Stimulated activated CD4-positive, alpha-beta T cell treated with anti-CD3 and anti-CD28 coated beads, Interleukin-1b, Interleukin-23, amount 100 ng/mL, for 1 hour (primary cell): ENCODE measurements at places on chromosomes 3 and 15.

GRCh38 chr3:101043687-101044078 is 50.5 kb upstream of the ABI3BP start:
- DNase-seq: no peak

GRCh38 chr15:47432826-47433225 is 284.5 kb upstream of the SEMA6D start:
- DNase-seq: no peak

DNA sequence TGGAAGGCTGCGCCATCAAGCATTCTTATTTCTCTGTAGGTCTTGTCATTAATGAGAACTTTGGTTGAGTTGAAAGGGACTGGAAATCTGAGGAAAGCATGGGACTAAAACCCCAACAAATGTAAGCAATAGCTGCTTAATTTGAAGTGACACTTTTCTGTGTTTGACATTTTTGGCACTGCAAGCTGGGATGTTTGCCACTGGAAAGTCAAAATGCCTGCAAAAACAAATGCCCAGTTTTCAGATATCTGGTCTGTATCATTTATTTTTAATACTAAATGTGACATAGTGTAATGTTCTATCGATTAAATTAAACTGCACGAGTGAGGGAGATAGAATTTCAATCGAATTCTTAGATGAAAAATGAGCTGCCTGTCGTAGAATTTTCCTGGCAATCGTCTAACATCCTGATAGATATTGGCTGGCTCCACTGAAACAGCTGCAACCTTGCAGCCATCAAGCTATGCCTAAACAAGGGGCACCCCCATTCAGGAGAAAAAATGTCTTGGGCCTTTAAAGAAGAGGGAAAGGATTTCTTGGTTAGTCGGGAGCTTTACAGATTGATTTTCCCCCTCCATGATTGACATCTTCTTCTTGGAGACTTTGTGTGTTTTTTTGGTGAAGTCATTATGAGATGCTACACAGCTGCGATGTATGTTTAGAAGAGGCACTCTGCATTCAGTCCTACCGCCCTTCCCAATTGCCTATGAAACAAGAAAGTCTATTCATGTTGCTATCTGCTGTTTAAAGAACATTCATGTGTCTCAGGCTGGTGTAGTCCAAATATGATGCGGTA is 316.7 kb upstream of the TBL1XR1 start:
- DNase-seq: no peak

- DNase-seq: no peak
Observed at GRCh38 chr15:88949734-88950400, 36.7 kb upstream of the MFGE8 start.

DNA sequence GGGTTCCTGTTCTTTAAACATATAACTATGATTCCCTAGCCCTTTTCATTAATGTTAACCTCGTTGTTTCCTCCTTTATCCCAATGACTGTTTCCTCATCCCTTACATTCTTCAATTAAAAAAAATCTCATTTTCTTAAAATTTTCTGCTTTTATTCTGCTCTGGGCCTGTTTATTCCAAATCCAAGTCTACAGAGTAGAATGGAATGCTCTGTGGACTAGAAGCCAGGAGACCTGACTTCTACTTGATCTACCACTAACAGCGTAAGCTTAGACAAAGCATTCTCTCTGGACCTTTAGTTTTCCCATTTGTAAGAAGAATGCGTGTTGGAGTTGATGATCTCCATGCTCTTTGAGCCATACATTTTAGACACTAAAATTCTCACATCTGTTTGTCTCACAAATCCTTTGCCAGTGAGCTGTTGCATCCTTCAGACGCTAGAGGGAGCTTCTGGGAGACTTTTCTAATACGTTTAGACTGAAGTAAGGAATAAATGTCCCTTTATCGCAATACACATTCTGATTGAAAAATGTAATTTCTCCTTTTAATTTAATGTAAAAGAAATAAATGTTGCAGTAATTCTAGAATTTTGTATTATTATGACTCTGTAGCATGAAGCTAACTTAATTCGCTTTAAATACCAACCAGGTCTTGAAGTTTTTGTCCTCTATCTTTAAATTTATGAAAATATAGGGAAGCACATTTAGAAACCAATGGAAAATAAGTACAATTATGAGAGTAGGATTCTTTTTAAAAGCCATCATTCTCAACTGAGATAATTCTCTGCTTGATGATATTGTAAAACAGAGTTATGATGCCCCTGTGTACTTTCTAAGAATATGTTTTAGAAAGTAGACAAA is 21.7 kb upstream of the GMNC start:
- DNase-seq: no peak

GRCh38 chr3:130316169-130316568 is 29.3 kb upstream of the COL6A5 start:
- DNase-seq: no peak

- DNase-seq: no peak
Observed at GRCh38 chr3:173396191-173397041, 1.1 kb upstream of the NLGN1 start.

- no peak for DNase-seq
Observed at GRCh38 chr3:190238871-190239270, 83.4 kb downstream of the CLDN1 start.

DNA sequence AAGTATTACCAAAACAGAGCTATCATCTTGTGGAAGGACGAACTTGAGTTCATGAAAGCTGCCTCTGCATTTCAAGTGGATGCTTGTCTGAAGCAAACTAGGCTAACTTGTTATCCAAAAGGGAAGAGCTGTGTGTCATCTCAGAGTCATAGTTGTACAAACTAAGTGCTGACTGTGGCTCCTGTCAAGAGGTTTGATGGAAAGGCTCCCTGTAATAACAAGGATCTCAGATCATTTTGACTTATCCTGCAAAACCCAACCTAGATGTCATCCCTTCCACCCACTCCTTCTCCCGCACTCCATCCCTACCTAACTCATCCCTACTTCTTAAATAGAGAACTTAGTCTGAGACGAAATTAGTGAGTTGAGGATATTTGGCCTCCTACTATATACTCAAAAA is 110.8 kb downstream of the NR2E3 start:
- DNase-seq: no peak

DNA sequence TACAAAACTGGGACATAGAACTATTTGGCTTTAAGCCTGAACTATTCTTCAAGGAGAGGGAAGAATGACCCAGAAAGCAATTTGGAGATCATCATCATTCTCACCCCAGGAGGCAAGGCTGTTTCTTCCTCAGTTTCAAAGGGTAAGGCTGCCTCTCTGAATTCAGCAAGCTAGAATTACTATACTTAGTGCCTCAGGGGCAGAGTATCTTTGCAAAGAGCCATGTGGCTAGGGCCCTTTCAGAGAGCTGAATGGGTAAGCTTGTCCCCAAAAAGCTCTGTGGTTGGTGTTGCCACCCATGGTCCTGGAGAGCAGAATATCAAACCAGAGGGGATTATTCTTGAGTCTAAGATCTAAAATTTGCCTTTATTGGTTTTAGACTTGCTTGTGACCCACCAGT is 720.3 kb upstream of the ARPP21 start:
- DNase-seq: no peak

DNA sequence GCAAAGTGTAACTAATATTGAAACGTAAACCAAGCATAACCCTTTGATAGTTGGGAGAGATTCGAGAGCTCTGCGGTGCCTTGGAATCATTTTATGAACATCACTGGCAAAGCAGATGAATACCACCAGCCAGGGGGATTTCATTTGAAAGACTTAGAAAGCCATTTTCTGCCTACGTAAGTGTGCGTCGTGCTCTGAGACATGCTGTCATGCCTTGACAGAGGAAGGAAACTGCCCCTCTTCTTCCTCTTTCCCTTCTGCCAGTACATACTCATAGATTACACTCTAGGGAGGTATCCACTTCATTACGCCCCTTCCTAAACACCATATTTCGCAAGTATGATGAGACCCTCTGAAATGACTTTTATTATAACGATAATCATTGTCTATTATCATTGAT is 3.3 kb upstream of the MTHFS start:
- DNase-seq: no peak

- DNase-seq: no peak
Observed at GRCh38 chr3:61015408-61015807, 235.8 kb downstream of the FHIT start.

DNA sequence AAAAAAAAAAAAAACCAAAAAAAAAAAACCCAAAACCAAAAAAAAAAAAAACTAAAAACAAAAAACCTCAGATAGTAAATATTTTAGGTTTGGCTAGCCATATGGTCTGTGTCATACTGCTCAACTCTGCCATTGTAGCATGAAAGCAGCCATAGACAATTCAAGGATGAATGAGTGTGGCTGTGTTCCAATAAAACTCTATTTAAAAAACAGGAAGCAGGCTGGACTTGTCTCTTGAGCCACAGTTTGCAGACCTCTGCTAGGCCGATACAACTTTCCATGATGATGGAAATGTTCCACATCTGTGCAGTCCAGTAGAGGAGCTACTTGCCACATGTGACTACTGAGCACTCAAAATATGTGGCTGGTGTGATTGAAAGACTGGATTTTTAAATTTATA is 11.1 kb downstream of the EFCAB12 start:
- no peak for DNase-seq

DNA sequence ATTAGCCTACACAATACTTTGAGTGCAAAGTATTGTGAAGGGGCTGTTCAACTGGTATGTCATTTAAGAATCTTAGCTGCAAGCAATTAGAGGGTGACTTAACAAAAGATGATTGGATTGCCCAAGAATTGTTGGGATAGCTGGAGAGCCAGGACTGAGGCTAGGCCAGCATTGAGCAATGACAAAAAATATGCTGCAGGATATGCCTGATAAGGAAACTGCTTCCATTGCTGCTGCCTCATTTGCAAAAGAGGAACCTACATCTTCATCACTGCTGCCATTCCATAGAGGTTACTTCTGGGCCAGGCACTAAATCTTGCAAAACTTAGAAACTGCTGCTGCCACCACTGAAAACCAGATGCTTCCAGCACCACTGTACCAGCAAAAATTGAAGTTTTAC is 108.0 kb upstream of the TBC1D5 start:
- no peak for DNase-seq

DNA sequence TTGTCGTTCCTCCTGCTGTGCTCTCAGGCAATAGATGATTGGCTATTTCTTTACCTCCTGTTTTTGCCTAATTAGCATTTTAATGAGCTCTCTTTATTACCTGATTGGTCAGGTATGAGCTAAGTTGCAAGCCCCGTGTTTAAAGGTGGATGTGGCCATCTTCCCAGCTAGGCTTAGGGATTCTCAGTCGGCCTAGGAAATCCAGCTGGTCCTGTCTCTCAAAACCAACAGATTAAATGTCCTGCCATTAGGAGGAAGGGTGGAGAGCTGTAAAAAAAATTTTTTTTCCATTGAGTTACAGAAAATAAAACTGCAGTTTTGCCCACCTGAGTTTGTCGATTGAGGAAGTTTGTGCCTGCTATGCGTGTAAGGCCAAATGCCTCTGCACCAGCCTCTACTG is 5.4 kb upstream of the ACSBG1 start:
- no peak for DNase-seq

DNA sequence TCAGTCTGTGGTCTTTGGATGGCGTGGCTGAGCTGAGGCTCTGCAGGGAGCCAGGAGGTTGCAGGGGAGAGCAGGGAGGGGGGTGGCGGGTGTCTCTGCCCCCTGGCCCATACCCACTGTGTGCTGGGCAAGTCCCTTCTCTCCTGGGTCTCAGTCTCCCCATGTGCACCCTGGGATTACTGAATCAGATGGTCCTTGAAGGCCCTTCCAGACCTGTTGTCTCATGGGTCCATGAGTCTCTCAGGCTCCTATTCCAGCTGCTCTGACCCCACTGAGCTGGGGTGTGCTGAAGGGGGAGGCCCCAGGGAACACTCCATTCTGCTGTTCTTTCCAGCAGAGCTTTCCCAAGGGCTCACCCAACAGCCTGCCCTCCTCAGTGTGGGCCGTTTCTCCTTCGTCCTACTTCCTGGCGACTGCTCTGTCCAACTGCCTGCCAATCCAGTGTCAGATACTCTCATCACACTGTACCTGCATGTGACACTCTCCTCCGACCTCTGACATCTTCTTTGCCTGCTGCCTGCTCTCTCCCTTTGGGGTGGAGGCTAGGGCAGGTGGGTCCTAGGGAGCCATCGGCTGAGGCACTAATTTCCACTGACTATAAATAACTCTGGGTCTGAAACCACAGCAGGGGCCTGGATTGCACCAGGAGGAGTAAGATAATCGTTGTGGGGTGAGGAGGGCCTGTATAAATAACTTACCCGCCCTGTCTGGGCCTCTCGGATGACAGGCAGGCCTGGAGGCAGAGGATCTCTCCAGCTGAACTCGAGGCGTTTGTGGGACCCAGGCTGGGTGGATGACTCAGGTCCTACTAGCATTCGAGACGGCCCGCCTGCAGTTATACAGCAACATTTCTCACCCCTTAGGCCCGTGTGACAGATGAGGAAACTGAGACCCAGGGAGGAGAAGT is 67.1 kb downstream of the ATP2B2 start:
- DNase-seq: no peak

GRCh38 chr3:23372285-23372684 is 169.2 kb downstream of the UBE2E2 start:
- DNase-seq: no peak

- no peak for DNase-seq
Observed at GRCh38 chr15:41512940-41513505, 604 bp downstream of the LTK start.

- DNase-seq: no peak
Observed at GRCh38 chr3:158728061-158728377, 4.2 kb downstream of the RARRES1 start.

GRCh38 chr3:29721789-29722188 is 440.9 kb downstream of the RBMS3 start:
- no peak for DNase-seq

DNA sequence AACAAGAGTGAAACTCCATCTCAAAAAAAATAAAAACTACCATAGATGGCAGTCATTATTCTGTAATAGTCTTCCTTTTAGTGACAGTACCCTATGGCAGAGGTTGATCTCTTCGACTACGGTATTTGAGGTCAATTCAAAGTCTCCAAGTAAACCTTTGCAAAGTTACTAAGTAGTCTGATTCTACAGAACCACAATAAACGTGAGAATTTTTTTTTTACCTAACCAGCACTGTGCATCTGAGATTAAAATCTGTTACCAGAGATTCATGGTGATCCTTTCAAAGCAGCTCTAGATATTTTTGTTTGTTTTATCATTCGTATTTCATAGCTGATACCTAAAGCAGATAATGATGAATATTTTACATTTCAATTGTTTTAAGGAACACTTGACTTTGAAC is 86.6 kb upstream of the CHD2 start:
- DNase-seq: no peak
